ENCODE measurements at places on chromosomes 12 and 14. TPM values are rescaled to one million over a fixed set of nuclear protein-coding genes. Genes with fewer than 3 reads are reported as not detected.

DNA sequence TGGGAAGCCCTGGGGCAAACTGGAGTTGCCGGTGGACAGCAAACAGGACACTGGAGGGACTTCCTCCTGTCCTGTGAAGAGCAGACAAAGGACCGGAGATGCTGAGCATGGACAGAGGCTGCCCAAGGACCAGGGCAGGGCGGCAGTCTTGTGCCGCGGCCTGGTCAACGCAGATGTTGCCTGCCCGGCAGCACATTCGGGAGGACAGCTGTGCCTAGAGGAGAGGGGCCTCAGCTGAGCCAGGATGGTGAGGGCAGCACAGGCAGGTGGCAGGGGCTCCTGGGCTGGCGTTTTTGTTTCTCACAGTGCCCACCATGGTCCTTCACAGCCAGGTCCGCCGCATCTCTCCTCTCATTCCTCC lies 13.3 kb downstream of the ANKRD9 start:
- no peak for DNase-seq

DNA sequence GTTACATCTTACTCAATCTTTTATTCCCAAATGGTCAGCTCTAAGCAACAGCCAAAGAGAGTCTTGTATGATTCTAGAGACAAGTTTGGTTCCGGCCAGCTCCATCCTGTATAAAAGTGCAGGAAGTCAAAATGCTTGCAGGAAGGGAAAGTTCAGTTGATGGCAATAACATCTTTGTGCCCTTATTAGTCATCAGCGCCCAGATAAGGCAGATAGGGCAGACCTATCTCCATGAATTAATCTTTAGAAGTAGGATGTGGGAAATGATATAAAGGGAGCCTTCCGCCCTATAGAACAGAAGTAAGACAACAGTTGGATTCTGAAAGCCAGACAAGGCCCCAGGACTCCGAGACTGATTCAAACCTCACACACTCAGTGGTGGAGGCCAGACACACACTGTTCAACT lies 6.4 kb downstream of the GNS start:
- peak; percentile 58 for DNase-seq

DNA sequence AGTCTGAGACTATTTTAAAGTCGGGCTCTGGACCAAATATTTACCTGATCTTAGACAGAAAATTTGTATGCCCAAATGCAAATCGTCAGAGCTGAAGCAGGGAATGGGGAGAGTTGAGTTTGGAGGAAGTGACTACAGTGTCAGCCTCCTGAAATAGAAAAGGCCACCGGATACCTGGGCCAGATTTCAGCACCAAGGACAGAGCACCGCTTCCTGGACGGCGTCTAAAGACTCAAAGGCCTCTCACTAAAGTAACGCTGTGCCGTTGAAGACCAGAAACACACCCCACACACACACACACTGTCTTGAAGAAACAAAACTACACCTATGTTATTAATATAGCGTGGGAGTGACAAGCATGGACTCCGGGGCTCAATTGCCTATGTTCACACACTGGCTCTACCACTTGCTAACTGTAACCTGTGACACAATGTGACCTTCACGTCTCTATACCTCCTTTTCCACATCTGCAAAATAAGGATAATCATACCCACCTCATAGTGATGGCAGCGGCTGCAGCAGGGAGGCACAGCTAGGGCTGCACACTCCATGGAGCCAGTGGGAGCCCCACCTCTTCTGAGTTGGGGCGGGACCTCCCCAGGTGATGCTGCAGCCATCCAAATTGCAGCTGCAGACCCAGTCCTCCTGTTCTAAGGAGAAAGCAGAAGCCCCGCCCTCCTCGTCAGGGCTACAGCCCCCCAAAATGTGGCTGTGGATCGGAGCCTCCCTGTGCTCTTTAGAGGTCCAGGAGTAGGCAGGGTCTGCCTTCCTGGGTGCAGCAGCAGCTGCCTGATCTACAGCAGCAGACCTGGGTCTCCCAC lies 35.6 kb downstream of the KRT76 start:
- peak; percentile 54 for DNase-seq

DNA sequence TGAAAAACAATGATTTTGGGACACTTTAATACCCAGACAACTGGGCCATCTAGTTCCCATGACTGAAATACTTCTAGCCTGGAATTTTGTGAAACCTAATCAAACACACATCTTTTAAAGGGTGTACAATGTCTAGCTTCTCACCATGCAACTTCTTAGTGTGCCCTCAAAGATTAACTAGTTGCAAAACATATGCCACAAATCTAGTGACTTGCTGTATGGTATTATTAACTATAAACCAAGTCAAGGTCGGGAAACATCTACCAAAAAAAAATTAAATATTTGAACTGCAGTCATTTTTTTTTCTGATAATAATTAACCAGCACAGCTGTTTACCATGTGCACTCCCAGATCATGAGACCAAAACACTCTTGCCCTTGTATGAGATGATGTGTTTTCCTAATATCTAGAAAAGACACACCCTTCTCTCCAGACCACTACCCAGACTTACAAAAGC lies 171.8 kb upstream of the FOXN3 start:
- DNase-seq, result no peak

DNA sequence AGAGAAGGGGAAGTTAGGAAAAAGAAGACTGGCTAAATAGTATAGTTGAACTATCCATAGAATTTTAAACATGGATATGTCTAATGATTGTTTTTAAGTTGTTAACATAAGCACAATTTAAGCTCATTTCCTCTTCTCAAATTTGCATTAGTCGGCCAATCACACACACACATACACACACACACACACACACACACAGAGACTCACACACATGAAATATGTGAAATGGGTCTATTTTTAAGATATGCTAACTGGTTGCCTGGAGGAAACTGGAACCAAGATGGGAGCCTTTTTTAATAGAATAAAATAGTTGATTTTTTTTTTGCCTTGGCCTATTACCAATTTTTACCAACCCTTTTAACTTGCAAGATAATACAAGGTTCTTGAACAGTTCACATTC lies 24.0 kb upstream of the STYK1 start:
- no peak for DNase-seq

TAS2R20 gene
- 0.07 TPM for total RNA-seq

RD3L gene
- total RNA-seq, result not detected

Measured in M059J (cell line).